Stomach (tissue), 19 donors: ENCODE measurements at places on chromosomes 7 and 10. TPM values are rescaled to one million over a fixed set of nuclear protein-coding genes. Genes with fewer than 3 reads are reported as not detected.

C10orf105 gene
- total RNA-seq, result not detected

TMEM120A gene
- 24.2 TPM for total RNA-seq

SORBS1 gene
- 457 TPM for total RNA-seq

DNA sequence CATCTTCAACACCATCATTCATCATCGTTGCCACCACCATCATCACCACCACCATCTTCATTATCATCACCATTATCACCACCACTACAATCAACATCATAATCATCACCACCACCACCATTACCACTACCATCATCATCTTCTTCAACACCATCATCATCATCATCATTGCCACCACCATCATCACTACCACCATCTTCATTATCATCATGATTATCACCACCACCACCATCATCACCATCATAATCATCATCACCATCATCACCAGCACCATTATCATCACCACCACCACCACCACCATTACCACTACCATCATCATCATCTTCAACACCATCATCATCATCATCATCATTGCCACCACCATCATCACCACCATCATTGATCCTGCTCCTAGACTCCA lies 112.7 kb downstream of the OAT start:
- no peak for DNase-seq

GRCh38 chr7:74269757-74270277 lies 15.6 kb upstream of the RFC2 start:
- peak; percentile 65 for DNase-seq

DNA sequence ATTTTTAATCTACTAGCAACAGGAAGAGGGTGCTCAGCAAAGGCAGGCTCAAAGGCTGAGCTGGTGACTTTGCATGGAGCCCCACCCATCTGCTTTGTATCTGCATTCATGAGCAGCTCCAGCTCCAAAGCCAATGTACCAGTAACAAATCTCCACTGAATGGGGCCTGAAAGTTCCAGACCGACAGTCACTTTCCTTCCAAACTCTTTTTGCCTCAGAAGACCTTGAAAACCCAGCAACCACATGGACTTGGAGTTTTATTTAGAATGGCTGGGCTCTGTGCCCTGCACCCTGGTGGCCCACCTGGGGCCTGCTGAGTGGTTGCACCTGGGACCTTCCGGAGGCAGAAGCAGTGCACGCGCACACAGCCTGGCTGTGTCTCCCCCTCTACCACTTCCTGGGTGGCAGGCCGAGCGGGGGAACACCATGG lies 195.0 kb upstream of the PLXNA4 start:
- peak; percentile 29 for DNase-seq
